Activated T-helper 1 cell treated with anti-CD3 and anti-CD28 coated beads, Interleukin-2, amount 50 U/mL, for 16 hours (primary cell): ENCODE measurements at places on chromosomes 12 and 14.

DNA sequence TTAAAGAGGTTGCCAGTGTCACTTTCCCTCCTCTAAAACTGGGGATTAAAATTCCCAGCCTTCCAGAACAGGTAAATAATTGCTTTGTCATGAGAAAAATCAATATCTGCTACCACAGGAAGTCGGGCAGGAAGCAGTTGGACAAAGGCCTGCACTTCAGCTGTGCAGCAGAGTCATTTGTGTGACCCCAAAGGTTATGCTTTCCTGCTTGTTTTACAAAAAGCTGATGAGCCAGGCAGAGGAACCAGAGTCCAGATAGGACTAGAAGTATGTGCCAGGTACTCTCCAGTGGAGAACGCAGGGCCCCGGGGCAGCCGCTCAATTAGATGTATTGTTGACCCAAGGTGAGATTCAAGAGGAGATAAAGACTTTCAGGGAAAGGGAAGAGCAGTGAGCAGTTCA, 117.1 kb upstream of the FRMD6 start:
- DNase-seq = no peak

GRCh38 chr12:54997929-54998522, 13.5 kb upstream of the TESPA1 start:
- DNase-seq = no peak

GRCh38 chr12:65892841-65893251, 68.6 kb downstream of the HMGA2 start:
- no peak for DNase-seq

GRCh38 chr12:67531501-67531900, 117.0 kb upstream of the DYRK2 start:
- no peak for DNase-seq

GRCh38 chr14:105275267-105275946, 25.4 kb downstream of the BRF1 start:
- no peak for DNase-seq

DNA sequence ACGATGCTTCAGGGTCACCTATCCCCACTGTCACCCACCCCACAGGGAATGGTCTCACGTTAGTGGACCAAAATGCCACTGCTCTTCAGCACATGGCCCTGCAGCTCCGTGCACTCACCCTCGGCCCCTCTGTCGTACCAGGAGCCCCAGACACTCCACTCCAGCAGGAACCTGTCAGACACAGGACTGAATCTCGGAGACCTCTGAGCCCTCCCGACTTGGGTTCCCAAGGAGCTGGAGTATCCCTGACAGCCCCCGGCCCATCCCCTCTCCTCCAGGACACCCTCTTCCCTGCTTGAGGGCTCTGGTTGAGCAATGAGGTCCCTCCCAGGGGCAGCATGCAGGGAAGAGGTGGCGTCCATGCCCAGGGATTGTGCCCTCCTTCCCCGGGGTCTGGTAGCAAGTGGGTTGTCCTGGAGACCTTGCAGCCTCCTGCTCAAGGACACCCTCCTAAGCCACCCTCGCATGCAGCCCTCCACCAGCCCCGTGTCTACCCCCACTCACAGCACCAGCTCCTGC, 20.4 kb upstream of the LRTM2 start:
- DNase-seq = no peak

DNA sequence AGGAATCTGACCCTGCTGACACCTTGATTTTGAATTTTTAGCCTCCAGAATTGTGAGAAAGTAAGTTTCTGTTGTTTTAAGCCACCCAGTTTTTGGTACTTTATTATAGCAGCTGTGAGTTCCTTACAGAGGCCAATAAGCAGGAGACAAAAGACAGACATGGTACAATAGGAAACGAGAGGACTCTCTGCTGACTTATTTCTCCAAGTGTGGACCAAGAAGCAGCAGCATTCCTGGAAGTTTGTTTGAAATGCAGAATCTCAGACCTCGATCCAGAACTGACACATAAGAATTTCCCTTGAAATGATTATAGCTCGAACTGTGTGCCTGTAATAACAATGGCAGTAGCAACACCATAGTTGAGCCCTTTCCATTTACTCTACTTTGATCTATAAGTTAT, 31.9 kb upstream of the LUM start:
- DNase-seq = no peak

GRCh38 chr14:37411079-37411735, 183.8 kb downstream of the FOXA1 start:
- no peak for DNase-seq

- no peak for DNase-seq
Measured at GRCh38 chr12:62802984-62803383, 132.0 kb downstream of the PPM1H start.

- DNase-seq = no peak
Measured at GRCh38 chr12:113934946-113935345, 31.2 kb downstream of the RBM19 start.

DNA sequence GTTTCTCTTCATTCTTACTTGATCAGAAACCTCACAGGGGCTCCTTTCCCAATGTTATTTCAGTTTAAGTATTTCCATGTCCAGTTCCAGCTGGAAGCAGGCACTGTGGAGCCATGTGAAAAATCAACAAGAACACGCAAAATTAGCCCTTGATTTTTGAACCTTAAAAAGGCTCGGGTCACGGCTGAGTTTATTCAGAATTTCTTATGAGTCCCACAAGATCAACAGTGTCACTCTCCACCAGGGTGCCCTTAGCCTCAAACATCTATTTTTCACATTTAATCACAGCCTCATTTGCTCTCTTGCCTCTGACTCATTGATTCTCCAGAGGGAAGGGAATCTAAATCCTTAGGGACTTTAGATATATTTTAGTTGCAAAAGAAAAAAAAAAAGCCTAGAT, 157.7 kb upstream of the AVPR1A start:
- DNase-seq = no peak

- DNase-seq = no peak
Measured at GRCh38 chr14:58631732-58632131, 6.0 kb upstream of the DACT1 start.

GRCh38 chr12:8566525-8566924, 25.8 kb upstream of the CLEC4E start:
- no peak for DNase-seq

DNA sequence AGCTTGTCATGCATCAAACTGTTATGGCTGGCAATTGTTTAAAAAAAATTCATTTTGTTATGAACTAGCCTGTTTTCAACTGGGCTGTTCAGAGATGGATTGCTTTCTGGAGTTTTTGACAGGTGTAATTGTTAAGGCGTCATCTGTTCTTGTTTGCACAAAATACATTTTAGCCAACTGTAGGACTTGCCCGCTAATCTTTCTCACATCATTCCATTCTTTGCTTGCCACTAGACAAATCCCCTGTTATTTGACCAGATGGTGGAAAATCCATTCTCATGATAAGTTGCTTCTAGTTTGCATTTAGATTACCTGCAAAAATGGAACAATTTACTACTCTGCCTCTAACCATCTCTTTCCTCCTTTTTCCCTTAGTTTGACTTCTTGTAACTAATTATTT, 114.3 kb downstream of the NPAS3 start:
- no peak for DNase-seq

DNA sequence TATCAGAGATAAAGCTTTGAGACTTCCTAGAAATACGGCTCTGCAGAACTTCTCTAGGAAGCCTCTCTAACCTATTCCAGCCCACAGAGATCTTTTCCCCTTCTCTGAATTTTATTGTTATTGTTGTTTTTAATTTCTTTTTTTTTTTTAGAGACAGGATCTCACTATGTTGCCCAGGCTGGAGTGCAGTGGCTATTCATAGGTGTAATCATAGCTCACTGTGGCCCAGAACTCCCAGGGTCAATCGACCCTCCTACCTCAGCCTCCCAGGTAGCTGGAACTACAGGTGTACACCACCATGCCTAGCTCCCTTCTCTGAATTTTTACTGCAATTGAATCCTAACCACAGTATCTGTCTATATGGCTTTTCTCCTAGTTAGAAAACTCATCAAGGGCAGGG, 19.6 kb downstream of the SLC7A8 start:
- DNase-seq = no peak

DNA sequence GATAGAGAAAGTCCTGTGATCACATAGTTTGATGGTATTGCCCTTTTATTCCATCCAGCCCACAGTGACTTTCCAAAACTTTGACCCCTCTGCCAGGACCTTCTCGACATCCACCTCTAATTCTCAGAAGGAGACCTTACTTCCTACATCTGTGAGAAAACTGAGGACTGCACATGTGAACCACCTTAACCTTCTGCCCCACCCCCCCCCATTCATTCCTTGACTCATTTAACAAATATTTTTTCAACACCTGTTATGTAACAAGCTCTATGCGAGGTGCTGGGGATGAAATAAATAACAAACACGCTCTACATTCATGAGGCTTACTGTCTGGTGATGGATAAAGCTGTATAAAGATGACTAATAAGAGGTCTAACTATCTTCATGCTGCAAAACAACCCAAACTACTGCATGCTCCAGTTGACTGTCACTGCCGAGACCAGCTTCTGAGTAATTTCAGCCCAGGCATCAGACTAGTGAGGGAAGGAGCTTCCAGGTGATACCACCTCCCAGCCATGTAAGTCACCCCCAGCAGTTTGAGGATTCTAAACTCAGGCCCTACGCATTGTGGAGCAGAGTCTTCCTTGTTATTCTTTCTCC, 1.9 kb upstream of the HAL start:
- DNase-seq = no peak

- no peak for DNase-seq
Measured at GRCh38 chr14:29601616-29602015, 326.0 kb downstream of the PRKD1 start.

DNA sequence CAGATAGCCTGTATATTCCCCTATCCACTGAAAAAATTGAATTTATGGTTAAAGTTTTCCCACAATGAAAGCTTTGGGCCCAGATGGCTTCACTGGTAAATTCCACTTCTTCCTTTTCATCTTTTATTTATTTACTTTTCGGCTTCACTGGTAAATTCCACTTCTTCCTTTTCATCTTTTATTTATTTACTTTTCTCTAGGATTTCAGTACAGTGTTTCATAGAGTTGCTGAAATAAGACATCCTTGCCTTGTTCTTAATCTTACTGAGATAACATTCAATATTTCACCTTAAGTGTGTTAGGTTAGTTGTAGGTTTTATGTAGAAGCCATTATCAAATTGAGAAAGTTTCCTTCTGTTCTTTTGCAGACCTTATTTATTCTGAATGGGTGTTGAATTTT, 18.9 kb upstream of the KLRG1 start:
- DNase-seq = no peak

DNA sequence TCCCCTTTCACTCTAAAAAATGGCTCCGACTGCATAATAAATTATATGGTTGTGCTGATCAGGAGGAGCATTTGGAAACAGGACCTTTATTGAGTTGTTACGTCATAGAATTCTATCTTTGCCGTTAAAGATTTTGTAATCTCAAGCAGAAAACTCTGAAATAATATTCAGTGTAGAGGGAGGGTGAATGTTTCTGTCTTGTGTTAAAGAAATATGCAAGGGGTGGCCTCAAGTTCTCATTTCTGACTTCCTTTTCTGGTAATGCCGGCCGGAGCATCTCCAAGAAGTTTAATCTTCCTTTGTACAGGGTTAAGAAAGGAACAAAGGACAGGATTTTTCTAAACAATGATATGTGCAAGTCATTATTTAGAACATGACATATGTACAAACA, 165.1 kb downstream of the SLC38A4 start:
- no peak for DNase-seq

- no peak for DNase-seq
Measured at GRCh38 chr14:73788701-73789551, 62.7 kb upstream of the PTGR2 start.

GRCh38 chr12:6552140-6552551, 3.7 kb downstream of the IFFO1 start:
- no peak for DNase-seq

- DNase-seq = no peak
Measured at GRCh38 chr14:58815794-58816193, 178.0 kb downstream of the DACT1 start.

GRCh38 chr14:75724414-75725204, 63.6 kb downstream of the TTLL5 start:
- DNase-seq = no peak

GRCh38 chr12:88381466-88381865, 198.8 kb downstream of the KITLG start:
- no peak for DNase-seq

GRCh38 chr14:66119606-66120231, 366.5 kb upstream of the CCDC196 start:
- DNase-seq = no peak

DNA sequence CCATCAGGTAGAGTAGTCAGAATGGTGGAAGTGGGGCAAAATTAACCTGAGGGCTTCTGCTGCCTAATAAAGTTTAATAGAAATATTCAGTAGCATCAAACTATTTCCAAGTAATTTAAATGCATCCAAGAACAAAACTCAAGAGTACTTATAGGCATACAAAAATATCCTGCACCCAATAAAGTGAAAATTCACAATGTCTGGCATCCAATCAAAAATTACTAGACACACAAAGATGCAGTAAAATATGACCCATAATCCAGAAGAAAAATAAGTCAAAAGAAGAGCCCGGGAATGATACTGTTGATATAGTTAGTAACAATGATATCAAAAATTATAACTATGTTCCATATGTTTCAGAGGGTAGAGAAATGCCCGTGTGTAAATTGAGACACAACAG, 95.3 kb downstream of the TMEM117 start:
- DNase-seq = no peak

DNA sequence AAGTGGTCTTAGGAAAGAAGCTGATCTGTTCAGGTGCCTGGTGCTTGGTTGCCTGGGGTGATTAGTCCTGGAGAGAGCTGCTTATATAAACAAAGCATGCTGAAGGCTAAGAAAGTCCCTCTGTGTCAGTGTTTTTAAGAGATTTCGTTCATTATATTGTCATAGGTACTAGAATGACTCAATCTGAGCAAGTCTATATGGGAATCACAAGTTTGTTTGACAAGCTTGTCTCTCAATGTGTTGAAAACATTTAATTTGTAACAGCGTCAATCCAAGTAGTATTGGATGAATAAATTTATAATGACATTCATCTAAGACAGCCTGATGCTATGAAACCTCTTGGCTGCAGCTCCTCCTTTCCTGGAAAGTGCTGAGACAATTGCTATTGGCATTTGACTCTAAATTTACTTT, 256.3 kb downstream of the TMTC2 start:
- DNase-seq = no peak

GRCh38 chr14:71739273-71739990, 192.8 kb upstream of the RGS6 start:
- no peak for DNase-seq

DNA sequence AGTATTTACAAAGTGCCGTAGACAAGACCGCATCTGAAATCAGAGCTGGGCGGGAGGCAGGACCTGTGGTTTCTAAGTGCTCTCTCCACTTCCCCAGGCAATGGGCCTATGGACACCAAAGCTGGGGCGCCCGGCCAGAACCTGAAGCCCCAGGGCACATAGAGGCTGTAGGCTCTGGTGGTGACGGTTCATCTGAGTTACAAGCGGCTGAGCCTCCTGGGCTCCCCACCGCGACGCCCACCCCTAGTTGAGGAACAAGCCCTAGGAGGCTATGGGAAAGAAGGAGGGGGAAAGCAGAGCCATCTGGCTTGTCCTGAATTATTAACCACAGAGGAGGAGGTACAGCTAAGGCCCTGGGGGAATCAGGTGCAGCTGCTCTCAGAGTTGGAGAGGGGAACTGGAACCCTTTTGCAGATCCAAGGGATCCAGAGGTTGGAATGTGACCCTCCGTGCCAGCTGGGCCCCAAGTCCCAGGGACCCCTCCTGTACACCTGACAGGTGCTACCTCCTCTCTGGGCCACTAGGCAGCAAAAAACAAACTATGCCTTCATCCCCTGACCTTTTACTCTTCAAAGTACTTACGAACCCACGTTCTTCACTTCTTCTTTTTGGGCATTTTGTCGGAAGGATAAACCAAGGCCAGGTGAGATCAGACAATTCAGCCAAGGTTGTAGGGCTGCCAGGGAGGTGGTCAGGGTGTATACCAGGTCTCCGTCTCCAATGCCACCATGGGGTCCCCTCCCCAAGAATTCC, 77.2 kb downstream of the ARL6IP4 start:
- no peak for DNase-seq
